ENCODE measurements at places on chromosomes 5 and 9.

DNA sequence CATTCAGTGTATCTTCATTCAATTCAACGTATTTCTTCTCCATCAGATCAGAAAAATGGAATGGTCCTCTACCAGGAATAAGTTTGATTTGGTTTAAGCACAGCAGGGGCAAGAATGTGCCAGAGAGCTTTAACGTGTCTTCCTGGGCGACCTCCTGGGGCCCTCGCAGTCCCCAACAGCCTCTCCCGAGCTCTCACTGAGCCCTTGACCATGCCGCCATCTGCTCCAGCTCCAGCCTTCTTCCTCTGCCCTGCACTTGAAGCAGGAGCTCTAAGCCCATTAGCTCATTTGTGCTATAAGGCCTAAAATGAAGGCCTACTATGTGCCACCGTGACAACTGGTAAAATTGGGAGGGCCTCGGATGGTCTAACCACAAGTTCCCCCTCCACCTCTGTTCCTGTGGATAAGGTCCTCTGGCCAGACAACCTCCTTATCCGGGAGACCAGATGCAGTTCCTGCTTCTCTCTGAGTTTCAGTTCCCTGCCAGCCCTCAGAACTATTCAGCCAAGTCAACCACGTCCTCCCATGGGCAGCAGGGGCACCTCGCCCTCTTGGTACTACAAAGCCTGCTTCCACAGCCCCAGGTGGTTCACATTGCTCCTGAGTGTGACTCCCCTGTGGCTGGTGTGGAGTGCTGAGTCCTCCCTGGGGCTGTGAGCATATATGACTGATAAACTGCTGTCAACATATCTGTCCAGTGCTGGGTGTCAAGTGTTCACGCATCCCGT, 35.8 kb downstream of the C5orf15 start:
- no peak for DNase-seq

DNA sequence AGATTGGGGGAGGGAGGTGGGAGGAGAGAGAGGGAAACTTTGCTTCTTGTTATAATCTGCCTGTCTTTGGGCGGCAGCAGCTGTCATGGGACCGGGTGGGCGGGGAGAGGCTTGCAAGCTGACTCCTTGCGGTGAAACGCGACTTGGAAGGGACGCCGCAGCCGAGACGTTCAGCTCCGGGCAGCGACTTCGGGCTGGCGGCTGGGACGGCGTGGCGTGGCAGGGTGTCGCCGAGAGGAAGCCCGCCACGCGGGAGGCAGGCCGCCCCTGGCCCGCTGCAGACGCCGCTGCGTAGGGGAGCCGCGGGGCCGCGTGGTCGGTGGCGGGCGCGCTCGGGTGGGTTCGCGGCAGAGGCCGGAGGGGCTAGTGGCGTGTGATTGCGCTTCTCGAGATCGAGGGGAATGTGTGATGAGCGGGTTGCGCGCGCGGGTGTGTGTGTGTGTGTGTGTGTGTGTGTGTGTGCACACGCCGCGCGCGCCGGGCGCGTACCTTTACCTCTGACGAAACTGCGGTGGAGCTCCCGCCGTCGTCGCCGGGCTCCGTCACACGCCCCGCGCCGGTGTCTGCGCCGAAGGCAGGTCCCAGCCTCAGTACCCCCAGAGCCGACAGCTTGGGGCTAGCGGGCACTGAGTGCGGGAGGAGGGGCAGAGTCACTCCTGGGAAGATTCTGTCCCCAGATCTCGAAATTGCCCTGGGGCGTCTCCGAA, 1.7 kb downstream of the PPARGC1B start:
- DNase-seq, result no peak

DNA sequence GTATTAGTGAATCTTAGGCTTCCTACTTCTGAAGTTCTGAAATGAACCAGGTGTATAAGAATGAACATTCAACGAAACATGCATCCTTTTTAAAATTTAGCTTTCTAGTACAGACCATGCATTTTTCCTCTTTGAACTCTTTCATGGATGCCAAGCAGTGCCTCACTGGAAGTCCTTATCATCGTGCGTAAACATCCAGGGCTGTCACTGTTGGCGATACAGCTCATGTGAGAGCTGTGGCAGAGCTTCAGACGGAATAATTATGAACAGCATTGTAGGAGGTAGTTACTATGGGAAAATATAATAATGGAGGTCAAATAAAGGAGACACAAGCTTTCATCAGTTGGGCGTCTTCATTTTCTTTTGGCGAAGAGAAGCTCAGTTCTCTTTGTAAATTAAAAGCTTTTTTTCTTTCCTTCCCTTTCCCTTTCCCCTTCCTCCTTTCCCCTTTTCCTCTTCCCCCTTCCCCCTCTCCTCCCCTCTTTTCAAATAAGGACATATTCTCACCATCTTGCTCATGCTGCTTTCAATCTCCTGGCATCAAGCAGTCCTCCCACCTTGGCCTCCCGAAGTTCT, 167.3 kb downstream of the KDM4C start:
- DNase-seq, result no peak

DNA sequence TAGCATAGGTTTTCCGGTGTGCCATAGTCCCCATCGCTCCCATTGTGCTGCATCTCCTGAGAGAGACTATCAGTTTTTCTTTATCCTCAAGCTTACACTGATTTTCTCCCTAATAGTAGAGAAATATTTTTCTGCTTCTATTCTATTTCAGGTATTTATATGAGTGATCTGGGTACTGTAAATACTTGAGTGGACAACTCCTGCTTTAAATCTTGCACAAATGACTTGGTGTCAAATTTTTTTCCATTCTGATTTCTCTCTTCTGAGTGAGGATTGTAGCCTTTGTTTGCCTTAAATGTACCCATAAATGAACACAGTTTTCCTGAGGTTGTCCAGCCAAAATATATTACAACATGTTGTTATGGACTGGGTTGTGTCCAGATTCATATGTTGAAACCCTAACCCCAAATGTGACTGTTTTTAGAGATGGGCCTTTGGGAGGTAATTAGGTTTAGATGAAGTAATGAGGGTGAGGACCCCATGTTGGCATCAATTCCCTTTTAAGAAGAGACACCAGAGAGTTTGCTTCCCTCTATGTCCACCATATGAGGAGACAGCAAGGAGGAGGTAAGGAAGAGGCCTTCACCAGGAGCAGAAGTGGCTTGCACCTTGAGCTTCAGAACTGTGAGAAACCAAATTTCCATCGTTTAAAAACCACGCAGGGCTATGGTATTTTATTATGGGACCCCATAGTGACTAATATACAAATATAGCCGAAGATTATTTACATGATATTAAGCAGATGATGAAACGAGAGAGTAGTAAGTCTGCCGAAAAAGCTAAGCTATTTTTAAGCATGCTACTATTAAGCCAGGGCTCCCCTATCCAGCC, 336.4 kb upstream of the MPDZ start:
- DNase-seq, result no peak

- DNase-seq, result no peak
Observed at GRCh38 chr5:62931153-62931950, 352.7 kb downstream of the LRRC70 start.

- no peak for DNase-seq
Observed at GRCh38 chr9:127676638-127677037, 30.1 kb upstream of the CFAP157 start.

GRCh38 chr9:13832446-13832845, 481.5 kb downstream of the NFIB start:
- DNase-seq, result no peak

DNA sequence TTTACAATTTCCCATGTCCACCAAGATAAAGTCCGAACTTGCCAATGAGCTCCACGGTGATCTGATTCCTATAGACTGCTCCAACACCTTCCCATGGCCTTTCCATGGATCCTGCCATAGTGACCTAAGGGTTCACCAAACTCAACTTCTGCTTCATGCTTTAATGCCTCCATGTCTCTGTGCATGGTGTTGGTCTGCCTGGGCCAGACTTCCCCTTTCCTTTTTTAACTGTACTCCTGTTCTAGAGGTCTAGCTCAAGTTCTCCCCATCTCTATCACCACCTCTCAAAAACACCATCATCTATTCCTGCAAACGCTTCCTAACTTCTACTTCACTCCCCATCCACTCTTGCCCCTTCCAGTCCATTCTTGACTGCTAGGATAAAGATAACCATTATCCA, 14.8 kb upstream of the SMARCA2 start:
- no peak for DNase-seq

GRCh38 chr9:134773842-134774241, 106.8 kb upstream of the FCN2 start:
- DNase-seq, result no peak

DNA sequence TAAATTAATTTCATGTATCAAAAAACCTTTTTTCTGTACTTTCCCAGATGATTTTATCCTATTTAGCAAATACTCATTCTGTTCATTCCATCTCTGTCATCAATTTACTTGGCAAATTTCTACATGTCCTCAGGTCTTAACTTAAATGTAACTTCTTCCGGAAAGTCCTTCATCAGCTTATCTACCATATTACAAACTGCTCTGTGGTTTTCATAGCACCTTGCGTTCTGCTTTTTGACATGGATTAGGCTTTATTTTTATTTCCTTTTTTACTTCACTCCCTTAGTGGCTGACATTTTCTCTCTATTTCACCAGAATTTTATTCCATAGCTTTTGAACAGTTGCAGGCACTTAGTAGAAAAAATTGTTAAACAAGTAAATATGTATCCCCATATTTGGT, 1040.8 kb downstream of the TAF11L14 start:
- DNase-seq, result no peak
